ENCODE measurements at places on chromosomes 4 and X.

- DNase-seq: no peak
These were observed 329.1 kb upstream of the SMIM31 start for GRCh38 chr4:164424846-164425245.

DNA sequence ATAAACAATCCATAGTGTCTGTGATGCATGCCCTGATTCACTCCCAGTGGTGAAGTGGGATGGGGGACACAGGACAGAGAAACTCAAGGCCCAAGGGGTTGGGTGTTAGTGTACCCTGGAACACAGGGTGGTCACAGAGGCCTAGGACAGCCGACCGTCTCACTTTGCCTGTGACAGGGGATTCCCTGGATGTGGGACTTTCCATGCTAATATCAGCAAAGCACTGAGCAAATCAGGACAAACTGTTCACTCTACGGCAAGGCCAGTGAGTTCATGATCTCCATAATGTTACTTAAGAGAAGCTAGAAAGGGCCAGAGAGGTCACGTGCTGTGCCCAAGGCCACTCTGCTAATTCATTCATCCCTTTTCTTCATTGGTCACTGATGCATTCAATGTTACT is 158.7 kb upstream of the RBPJ start:
- DNase-seq: no peak

GRCh38 chrX:136639506-136640176 is 8.3 kb upstream of the CD40LG start:
- DNase-seq: no peak

DNA sequence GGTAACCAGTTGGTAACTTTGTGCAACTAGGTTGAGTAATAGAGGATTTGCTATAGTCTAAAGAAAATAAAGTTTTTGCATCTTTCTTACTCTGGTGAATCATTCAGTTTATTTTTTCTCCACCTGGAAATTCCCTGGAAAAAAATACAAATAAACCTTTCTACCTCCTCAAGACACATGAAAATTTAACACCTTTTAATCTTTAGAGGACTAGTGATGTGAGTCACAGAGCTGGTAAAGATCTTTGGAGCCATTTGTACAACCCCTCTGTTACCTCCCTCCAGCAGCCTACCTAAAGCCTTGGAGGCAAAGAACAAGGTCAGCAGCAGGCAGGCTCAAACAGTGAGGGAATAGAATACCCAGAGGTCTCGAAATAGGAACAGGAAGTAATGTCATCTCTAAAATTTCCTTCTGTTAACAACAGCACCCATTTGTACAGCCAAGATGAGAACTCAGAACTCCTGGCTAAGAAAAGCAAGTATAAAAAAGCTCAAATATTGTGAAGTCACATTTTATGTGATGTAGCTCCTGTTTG is 10.2 kb upstream of the MAOB start:
- no peak for DNase-seq

GRCh38 chr4:110514889-110515479 is 39.0 kb downstream of the ENPEP start:
- no peak for DNase-seq

Data from CD8-positive, alpha-beta T cell (primary cell).